ENCODE measurements at places on chromosomes 2 and 18.

GRCh38 chr2:10564876-10565445 is 116.8 kb upstream of the ODC1 start:
- DNase-seq, result no peak

DNA sequence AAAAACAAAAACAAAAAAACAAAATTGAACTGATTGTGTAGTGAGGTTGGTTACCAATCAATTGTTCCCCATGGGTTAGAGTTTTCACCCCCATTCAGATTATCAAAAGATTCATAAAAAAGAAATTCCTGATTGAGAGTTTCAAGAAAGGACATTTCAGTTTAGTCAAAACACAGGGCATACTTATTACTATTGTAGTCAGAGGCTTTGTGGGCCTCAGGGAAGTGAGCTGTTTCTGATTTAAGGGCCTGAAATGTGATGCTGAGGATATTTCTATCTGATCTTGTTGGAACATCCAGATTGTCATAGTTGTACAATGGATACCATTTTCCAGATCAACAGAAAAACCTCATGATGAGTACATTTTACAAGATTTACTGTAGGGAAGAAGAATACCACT is 368.1 kb upstream of the NETO1 start:
- no peak for DNase-seq

DNA sequence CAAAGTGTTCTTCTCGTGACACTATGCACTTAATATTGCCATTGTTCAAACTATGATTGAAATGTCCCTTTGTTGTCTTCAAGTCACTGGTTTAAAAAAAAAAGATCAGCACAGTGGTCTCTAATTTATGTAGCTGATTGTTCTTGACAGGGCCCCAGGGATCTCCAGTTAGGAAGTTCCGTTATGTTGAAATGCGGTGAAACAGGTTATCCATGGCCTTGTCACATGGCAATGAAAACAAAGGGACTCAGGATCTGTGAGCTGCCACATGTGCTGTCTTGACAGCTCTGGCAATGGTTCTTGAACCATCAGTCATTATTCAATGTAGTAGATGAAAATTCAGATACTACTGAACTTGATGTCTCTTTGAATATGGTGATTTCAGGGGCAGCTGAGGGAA is 147.4 kb downstream of the SETBP1 start:
- no peak for DNase-seq

DNA sequence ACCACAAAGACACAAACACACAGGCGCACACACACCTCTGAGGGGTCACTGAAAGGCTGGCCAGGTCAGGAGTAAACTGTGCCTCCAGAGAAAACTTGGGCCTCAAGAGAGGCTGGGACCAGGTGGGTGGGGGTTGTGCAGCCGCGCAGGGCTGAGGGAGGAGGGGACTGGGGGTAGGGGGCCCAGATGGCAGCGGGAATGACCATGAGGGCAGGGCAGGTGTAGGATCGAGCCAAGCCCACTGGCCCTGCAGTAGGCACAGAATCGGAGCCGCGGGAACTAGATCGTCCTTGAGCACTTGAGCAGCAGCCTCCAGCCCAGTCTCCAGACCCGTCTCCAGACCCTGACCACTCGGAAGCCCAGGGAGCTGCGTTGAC is 36.8 kb downstream of the ANKMY1 start:
- no peak for DNase-seq

DNA sequence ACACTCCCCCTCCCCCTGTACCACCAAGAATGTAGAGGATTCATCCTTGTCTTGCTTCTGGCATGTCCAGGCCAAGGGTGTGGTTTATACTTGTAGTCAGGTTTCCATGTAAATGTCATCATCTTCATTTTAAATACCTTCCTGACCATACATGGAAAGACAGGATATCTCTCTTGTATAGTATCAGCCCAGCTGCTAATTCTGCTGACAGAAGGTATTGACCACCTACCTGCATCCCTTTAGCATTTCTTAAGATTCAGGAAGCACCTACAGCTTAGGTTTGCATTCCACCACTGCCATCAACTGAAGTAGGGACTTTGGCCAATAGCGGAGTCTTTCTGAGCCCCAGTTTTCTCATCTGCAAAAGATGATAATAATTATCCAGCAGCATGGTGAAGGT is 22.9 kb upstream of the FSHR start:
- DNase-seq, result no peak

DNA sequence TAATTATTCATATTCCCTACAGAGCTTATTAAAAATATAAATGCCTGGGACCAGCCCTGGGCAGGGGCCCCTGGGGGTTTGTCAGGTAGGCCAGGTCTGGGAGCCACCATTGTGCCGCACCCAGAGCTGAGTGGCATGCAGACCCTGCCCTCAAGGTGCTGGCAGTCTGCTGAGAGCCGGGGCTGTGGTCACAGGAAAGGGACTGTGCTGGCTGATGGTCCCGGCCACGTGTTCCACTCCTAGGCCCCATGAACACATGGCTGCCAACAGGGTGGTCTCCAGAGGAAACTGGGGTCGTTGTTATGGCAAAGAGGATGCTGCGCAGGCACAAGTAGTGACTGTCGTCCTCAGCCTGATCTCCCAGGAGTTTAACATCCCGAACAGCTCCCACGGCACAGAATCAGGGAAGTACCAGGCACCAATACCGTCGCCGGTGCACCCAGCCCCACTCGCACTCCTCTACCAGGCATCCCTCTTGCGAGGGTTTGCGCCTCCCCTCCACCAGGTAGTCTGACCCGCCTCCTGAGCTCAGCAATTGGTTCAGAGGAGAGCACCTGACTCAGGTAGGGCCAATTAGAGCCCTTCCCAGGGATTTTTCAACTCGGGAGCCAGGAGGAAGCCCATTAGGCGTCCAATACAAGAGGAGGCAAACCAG is 39.2 kb upstream of the BIN1 start:
- no peak for DNase-seq

- DNase-seq, result no peak
Observed at GRCh38 chr18:78971511-78972245, 7.9 kb upstream of the SALL3 start.

DNA sequence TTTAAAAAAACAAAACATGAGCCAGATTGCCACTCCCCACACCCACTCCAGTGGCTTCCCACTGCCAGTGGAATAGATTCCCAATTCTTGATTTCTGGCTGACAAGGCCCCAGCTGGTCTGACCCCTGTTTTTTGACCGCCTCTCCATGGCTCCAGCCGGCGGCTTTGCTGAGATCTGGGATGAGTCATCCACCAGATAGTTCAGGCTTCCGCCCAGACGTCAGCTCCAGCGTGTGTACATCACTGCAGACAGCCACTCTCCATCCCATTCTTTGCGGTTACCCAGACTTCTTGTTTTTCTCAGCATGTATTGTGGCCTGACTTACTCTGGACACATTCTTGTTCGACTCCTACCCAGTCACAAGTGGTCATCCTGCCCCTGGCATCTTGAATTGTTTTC is 227.9 kb downstream of the GBX2 start:
- DNase-seq, result no peak

- no peak for DNase-seq
Observed at GRCh38 chr2:19810148-19810547, 91.6 kb downstream of the TTC32 start.

- peak; percentile 9 for DNase-seq
Observed at GRCh38 chr2:234335661-234336228, 161.1 kb downstream of the ARL4C start.

- DNase-seq, result no peak
Observed at GRCh38 chr2:175937216-175937615, 64.9 kb downstream of the LNPK start.

DNA sequence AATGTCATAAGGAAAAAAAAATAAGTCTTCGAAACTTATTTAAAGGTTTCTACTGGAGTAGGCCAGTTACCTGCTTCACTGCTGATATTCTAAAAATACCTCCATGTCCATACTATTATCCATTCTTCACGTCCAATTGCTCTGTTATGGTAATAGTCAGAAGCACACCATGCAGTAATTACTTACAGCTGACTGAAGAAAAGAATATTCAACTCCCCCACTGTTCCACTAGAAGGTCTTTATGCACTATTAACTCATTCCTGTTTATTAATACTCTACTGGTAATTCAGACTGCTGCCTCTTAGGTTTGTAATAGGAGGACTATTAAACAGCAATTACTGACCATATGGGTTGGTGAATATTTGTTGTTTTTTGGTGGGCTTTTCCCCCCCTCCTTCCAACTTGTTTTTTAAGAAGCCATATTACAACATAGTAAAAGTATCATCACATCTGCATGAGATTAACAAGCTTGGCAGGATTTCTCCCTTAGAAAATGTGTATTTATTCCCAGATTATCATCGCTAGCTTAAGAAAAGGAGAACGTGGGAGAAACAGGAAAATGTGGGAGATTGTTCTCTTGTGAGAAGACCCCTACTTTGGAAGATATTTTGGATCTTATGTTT is 806.4 kb upstream of the FANCL start:
- no peak for DNase-seq

- DNase-seq, result no peak
Observed at GRCh38 chr2:106970471-106971261, 84.7 kb upstream of the ST6GAL2 start.

DNA sequence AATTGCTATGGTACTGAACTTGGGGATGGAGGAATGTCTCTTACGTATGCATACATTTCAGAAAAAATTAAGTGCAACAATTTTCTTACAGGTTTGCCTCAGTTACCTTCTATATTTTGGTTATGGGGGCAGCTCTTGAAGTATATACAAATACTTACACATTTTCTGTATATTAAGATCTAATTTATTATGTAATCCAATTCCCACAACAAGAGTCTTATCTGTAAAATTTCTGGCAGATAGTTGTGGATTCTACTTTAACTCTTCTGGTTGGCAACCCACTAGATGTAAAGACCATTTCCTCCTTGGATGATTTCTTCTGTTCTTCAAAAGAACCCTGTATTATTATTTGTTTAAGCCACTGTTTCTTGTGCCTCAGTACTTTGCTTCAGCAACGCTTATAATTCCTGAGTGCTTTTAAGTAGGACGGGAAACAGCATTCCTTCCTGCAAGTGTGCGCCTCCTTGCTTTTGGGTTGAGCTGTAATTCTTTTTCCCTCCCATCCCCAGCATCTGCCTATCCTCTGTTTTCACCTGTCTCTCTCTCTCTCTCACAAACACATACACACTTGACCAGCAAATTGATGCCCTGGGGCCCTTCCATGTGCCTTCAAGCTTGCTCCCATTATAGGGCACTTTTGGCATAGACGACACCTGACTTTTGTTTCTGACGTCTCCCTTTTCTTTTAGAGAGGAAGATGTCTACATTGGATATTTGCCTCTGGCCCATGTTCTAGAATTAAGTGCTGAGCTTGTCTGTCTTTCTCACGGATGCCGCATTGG is 61.4 kb downstream of the ACSL3 start:
- DNase-seq, result peak; percentile 37

DNA sequence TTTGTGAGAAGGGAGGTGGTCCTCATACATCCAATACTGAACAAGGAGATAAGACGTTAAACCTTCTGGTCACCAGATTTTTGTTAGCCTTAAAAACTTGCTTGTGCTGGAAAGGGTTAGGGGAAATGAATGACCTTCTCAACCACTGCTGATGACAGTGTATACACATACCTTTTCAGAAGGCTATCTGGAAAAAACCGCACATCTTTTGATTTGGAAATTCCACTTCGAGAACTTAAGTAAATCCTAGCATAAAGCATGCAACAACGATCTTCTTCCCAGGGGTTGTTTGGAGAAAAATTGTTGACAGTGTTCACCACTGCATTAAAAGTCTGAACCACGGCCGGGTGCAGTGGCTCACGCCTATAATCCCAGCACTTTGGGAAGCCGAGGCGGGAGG is 7.6 kb downstream of the YWHAQ start:
- no peak for DNase-seq

- no peak for DNase-seq
Observed at GRCh38 chr2:40466332-40466906, 14.5 kb upstream of the SLC8A1 start.

GRCh38 chr2:172395503-172395902 is 31.9 kb upstream of the ITGA6 start:
- no peak for DNase-seq
